ENCODE measurements at places on chromosomes 3 and 15.

- DNase-seq, result no peak
Observed at GRCh38 chr3:56001537-56001936, 466.7 kb downstream of the ERC2 start.

DNA sequence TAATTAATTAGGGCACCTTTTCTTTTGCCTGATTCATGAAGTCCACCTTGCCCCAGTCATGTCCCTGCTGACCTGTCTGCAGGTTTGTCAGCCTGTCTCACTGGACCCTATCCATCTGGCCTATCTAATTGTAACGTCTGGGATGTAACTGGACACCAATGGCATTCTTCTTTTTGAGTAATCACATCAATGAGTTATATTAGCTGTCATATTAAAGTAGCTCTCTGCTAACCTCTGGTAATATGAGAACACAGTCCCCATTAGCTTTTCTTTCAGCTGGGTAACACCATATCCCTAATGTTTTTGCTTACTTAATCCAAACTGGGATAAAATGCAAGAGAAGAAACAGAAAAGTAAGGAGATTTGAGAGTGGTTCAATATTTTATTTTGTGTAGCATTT, 166.2 kb upstream of the VEPH1 start:
- DNase-seq, result peak; percentile 16

- no peak for DNase-seq
Observed at GRCh38 chr3:123387532-123387931, 61.4 kb downstream of the ADCY5 start.

- no peak for DNase-seq
Observed at GRCh38 chr15:29613951-29614382, 208.3 kb downstream of the TJP1 start.

GRCh38 chr3:23153436-23153835, 49.7 kb upstream of the UBE2E2 start:
- no peak for DNase-seq
